GF-D8 (cell line): ENCODE measurements at places on chromosomes 3 and 15.

DNA sequence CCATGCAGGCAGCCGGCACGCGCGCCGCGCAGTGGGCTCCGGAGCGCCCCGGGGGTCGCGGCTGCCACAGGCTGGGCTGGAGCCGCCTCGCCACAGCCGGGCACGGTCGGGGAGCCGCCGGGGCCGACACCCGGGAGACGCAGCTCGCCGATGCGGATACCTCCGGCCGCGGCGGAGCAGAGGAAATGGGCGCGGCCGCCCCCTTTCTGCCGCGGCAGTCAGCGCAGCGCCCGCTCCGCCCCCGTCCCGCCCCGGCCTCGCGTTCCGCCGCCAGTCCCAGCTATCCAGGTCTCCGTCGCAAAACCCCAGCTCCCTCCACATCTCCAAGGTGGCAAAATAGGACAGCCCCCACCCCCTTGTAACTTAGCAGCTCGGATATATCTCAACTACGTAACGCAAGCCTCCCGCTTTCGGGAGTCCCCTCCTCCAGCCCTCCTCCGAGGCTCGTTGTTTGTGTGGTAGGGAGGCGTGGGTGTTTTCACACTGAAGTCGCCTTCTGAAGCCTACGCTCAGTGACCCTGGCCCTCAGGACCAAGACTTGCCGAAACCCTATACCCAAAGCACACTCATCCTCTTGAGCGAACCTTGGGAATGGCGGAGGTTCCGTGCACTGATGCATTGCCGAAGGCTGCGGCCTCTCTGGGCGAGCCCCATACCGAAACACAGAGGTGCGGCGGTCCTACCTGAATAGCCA is at the start of gene SH3BP5:
TSS of gene SH3BP5 (minus strand) at position 182 of the 694 bp plus-strand sequence. CDS start at position 4, 178 bp downstream.
- DNase-seq, result no peak

DNA sequence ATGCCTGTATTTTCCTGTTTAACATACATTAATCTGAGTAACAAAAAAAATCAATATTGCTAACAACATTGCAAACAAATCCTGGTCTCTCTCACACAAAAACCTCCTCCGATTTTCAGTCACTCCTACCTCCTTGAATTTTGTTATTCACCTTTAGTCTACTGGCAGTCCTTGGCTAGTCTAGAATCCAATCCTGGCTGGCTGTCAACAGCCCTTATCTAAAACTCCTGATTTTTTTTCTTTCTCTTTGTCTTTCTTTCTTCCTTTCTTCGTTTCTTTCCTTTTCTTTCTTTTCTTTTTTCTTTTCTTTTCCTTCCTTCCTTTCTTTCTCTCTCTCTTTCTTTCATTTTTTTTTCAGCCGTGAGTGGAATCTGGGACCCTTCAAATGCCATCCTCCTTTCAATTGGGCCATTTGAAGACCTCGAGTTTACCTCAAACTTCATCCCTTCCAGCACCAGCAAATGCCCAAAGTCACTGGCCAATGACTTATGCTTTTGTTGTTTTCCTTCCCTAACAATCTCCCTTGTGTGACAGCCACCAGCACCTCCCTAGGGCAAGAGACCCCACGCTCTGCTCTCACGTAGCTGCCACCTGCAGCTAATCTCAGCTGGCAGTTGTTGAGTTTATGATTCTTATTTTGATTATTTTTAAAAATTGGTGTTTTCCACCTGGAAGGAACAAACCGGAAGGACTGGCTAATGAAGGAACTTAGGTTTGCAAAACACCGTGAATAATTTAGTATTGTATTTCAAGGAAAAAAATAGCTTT is 6.8 kb upstream of the ONECUT1 start:
- no peak for DNase-seq

GRCh38 chr15:80496096-80496495 is 91.9 kb downstream of the ARNT2 start:
- DNase-seq, result no peak

DNA sequence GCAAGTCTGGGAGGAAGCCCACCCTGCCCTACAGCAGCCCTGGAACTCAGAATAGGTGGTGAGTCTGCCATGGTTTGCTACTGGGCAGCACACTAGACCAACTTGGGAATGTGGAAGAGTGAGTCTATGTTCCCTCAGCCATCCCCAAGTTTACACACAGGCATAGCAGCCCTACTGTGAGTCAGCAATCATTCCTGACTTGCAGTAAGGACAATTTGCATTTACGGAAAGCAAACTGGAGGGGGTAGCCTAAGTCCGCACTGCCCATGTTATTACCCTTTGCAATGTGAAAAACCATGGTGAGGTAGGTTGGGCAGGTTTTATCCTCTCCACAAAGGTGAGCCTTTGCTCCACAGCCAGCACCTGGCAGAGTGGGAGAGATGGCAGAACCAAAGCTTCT is 4.6 kb downstream of the TCTA start:
- DNase-seq, result no peak

- DNase-seq, result no peak
Measured at GRCh38 chr3:54360320-54360719, 238.0 kb downstream of the CACNA2D3 start.

GRCh38 chr3:128969993-128970739 is 23.7 kb downstream of the CFAP92 start:
- no peak for DNase-seq

DNA sequence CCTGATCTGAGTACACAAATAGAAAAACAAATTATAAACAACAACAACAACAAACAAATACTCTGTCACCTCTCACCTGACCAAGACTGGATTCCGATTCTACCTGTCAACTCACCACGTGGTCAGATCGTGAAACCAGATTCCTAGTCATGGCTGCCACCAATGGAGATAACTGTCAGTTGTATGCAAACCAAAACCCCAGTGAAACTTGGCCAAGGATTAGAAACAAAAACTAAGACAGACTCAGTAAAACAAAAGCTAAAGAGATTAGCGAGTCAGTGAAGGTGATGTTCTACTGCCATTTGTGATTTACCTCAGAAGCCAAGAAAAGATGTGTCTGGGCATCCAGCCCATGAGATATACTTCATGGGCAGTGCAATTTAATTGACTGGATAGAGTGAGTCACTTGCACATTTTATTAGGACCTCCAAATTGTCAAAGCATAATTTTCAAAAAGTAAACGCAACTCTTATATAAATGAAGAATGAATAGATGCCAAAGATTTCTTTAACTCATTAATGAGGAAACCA is 31.1 kb downstream of the PHLDB2 start:
- no peak for DNase-seq

GRCh38 chr3:55180936-55181535 is 253.2 kb upstream of the LRTM1 start:
- DNase-seq, result no peak

- no peak for DNase-seq
Measured at GRCh38 chr3:77014226-77014625, 25.7 kb upstream of the ROBO2 start.

GRCh38 chr3:25281041-25281731 is 146.9 kb upstream of the RARB start:
- DNase-seq, result no peak

DNA sequence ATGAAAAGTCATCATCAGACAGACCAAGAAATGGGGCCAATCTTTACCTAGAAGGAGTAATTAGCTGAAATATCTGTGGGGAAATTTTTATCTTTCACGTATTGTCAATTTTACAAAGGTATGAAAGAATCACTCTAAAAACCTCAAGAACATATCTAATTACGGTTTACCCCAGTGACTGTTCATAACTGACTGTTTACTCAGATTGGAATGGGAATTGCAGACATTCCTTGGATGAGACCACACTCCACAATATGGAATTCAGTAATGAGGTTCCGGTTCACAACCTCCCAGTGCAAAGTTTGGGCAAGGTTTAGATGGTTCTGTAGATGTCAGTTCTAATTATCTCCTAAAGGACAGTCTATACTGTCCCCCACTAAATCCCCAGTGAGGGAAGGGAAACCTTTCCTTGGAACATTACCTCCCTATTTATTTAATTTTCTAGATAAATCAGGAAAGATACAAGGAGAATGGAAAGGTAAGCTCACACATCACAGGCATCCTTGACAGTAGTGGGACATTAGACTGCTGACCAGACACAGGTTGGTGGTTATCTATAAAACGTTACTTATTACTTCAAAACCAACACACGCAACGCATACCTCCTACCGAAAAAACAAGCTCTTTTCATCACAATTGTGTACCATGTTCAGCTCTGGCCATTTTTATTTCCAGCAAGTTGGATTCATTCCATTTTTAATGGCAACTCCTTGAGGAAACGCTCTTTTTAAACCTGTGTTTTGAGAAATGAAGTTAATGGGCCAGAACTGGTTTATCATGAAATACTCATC is 129.9 kb downstream of the RORA start:
- no peak for DNase-seq

GRCh38 chr3:108461661-108462111 is 48.7 kb downstream of the MYH15 start:
- no peak for DNase-seq

- DNase-seq, result no peak
Measured at GRCh38 chr15:60982249-60982910, 246.7 kb downstream of the RORA start.

GRCh38 chr15:96327155-96327741 is 3.3 kb upstream of the NR2F2 start:
- DNase-seq, result no peak

DNA sequence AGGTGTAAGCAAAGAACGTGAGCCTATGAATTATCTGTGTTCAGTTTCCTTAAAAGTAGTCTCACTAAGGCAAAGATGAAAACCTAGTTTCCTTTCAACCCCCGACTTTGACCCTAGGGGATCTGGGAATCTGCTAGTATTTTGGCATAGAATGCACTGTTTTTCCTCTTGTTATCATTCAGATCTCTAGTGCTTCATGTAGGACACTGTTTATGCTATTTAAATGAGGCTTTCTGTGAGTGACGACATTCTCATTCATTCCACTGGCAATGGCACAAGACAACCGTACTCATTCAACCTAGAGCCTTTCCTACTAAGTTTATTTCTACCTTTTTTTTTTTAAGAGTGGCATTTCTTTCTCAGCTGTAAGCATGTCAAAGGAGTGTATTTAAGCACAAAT is 67.0 kb downstream of the CHAC1 start:
- no peak for DNase-seq

DNA sequence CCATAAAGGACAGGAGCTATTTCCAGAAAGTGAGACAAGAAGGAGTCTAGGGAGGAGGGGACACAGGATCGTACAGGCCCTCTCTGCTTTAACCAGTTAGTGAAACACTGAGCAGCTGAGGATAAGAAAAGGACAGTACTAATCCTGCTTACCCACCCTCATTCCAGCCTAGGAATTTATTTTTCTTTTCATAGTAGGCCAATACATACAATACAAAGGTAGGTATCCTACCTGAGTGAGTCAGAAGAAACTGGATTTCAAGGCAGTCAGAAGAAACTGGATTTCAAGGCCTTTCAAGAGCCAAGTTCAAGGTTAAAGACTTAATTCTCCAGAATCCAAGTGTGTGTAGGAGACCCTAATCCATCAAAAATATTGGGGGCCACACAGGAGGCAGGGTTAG is 65.3 kb downstream of the EOMES start:
- no peak for DNase-seq

DNA sequence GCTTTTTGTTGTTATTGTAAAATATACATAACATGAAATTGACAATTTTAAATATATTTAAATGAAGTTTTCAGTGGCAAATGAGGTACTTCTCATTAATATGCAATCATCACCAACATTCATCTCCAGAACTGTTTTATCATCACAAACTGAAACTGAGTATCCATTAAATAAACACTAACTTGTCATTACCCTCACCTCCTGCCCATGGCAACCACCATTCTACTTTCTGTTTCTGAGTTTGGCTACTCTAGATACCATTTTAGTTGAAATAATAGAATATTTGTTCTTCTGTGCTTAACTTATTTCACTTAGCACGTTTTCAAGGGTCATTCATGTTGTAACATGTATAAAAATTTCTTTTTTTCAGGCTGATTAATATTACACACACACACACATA is 834.3 kb downstream of the PLOD2 start:
- no peak for DNase-seq

DNA sequence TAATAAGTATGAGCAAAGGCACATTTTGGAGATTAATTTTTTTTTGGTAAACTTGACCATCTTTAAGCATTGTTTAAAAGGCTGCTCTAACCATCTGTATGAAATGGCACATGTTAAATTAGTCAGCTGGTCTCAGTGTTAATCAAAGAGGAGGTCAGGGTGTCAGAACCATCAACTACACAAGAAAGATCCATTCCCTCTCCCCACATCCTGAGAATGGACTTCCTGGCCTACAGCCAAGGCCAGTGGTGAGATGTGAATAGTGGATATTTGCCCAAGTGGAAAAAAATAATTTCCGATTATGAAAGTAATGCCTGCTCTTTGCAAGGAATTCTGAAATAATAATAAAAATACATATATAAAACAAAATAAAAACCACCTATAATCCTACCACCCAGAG is 641.7 kb downstream of the NR2F2 start:
- no peak for DNase-seq

- DNase-seq, result no peak
Measured at GRCh38 chr15:58460872-58461271, 29.1 kb downstream of the LIPC start.

DNA sequence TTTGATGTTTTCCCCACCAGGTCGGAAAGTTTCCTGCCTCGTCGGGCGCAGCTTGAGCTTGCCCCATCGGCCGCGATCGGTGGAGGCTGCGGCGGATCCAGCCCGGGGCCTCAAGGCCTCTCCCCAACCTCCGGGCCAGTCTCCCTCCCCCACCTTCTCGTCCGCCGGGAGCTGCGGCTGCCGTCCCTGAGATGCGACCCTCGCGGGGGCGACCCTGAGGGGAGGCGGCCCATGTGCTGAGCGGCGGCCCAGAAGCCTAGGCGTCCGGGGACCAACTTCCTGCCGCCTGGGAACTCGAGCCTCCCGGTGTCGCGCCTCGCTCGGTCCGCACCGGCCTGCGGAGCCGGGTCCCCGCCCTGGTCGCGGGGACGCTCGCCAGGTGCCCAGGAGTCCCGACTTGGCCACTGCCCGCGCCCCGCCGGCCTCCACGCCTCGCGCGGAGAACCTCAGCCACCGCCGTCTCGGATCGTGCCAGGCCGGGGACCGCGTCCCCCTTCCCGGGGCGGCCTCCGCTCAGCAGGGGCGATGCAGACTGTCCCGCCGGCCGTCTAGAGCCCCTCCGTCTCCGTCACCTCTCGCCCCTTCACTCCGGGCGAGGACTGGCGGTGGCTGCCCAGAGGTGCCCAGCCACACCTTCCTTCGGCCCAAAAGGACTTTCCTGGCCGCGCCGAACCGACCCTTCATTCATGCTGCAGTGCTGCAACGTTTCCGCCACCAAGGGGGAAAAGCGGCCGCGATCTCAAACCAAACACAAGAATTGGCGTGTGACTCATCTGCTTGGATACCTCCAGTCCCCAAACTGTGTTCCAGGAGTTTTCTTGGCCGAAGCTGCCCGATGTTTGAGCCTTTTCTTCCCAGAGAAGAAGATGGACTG is 656 bp downstream of the SLMAP start:
- no peak for DNase-seq

GRCh38 chr3:13477943-13478342 is 2.2 kb upstream of the HDAC11 start:
- no peak for DNase-seq
